ENCODE measurements at places on chromosomes 1 and 21.

DNA sequence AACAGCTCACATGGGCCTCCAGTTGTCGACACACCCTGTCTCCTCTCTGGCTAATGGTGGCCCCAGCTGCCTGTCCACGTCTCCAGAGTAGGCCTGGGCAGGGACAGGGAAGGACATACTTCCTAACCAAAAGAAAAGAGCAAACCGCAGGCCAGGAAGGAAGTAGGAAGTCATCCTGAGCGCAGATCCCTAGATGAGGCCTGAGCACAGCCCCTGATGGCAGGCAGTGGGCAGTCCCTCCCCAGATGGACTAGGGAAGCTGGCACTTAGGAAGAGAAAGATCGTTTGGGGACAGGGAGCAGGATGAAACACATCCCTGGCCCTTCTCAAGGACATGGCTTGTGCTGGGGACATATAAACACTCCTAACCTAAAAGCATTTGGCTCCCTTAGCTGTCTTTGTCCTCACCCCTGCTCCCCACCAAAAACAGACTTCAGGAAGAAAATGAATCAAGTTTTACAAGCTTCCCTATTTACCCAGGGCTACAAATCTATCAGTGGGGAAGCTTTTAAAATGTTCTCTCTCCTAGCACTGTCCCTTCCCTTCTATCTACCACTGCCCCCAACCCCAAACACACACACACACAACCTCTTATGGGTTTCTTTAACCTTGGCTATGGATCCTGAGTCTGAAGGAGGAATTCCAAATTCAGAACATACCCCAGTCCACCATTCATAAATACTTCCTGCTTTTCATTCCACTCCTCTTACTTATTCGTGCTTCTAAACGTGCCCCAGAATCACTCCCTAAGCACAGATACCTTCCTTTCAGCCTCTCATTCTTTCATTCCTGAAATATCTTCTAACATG lies 21.1 kb downstream of the SSBP3 start:
- DNase-seq, result no peak

DNA sequence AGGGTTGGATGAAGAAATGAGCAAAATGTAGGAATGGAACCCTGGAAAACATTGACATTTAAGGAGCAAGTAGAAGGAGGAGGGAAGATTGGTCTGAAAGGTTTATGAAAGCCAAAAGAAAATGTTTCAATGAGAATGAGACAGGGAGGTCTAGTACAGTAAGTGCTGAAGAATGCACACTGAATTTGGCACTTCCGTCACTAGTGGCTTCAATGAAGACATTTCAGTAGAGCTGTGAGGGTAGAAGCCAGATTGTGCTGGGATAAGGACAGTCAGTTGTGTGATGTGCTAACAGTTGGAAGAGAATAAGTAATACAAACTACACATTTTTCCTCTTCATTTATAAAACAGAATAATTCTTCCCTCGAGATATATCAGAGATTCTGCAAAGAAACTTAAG lies 17.1 kb downstream of the THEM4 start:
- DNase-seq, result no peak

- DNase-seq, result peak; percentile 21
Measured at GRCh38 chr1:26799479-26800142, 11.9 kb downstream of the PIGV start.

DNA sequence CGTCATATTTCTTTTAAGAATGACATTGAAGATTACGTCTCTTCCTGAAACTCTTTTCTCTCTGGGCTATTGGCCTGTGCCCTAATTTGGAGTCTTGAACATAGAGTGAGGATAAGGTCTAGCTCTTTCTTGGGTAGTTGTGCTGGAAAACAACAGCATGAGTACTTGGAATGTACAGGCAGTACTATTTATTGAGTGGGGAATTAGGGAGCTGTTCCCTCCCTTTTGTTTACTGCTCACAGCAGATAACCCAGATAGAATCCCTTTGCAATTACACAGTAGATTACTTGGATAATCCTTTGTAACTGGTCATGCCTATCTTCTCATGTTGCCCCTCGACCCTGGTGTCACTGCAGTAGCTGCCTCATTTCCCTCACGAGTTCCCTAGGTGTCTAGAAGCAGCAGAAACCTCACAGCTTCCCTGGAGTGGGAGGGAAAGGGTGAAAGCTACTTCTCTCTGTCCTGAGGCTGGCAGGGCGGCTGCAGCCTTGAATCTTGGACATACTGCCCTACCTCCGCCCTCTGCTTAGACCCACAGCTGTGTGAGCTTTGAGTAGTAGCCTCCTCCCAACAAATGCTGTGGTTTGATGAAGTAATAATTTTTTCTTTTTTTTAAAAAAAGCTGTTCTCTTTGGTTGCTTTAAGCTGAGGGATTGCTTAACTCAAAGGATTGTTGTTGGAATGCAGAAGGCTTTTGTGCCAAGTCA lies 70.6 kb downstream of the FGGY start:
- DNase-seq, result peak; percentile 20

DNA sequence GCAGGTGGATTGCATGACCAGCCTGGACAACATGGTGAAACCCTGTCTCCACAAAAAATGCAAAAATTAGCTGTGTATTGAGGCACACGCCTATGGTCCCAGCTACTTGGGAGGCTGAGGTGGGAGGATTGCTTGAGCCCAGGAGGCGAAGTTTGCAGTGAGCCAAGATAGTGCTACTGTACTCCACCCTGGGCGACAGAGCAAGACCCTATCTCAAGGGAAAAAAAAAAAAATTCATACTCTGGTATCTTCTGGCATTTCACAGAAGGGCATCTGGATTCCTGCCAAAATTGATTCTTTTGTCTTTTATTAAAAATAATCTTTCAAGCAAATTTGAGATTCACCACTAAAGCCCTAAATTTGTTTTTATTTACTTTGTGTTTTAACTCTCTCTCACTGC lies 19.2 kb downstream of the CLIC4 start:
- DNase-seq, result no peak

GRCh38 chr1:228902781-228903433 lies 167.6 kb downstream of the RHOU start:
- DNase-seq, result peak; percentile 98

DNA sequence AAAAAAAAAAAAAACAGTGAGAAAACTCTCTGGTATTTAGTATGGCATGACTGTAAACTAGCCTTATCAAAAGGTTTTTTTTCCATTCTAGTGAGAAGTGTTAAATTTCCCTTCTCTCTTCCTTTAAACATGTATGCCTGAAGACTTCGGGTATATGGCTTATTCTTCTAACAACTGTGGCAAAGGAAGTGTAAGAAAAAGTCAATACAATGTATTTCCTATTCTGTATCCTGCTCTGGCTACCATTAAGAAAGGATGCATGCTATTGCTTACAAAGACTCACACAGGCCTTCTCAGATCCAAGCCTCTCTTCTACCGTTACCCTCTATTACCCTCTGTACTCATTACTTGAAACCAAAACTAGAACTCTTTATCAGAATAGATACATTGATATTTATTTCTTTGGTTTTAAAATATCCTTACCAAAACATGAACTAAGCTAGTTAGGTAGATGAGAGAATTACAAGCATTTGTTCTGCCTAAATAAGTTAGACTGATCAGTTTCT lies 8.4 kb downstream of the CEPT1 start:
- no peak for DNase-seq

- DNase-seq, result no peak
Measured at GRCh38 chr1:202725526-202725925, 15.3 kb upstream of the SYT2 start.

DNA sequence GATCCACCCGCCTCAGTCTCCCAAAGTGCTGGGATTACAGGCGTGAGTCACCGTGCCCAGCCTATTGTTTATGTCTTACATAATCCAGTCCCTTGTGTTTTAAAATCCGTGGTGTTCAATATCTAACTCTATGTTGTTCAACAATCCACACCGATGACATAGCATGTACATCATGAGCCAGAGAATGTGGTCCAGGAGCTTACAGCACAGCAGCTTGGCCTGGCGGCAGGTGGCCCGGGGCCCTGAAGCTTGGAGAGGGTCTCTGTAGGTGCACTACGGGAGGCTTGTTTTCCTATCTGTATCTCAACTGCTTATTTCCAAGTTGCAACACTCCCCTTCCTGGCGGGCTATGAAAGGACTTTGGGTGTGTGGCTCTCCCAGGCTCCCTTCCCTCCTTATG lies 138.4 kb downstream of the ADSS2 start:
- DNase-seq, result no peak

- DNase-seq, result no peak
Measured at GRCh38 chr1:175822580-175822979, 79.2 kb upstream of the TNR start.

DNA sequence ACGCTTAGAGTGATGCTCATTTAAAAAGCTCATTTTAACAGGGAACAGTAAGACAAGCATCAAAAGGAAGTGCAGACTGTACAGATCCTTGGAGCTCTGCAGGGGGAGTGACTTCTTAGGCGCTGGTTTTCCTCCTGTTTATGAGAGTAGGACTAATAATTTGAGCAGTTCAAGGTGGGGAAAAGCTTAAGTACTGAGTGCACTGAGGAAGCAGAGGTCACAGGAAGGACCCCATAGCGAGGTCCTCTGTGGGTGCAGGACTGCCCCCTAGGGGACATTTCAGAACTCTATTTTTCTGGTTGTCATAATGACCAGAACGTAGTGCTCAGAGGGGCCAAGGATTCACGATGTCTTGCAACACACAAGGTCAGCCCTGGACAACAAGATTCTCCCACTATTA lies 112.1 kb downstream of the HLCS start:
- DNase-seq, result no peak

GRCh38 chr21:35428937-35429336 lies 379.8 kb upstream of the RUNX1 start:
- no peak for DNase-seq

- DNase-seq, result no peak
Measured at GRCh38 chr1:10149231-10149630, 61.1 kb upstream of the KIF1B start.

DNA sequence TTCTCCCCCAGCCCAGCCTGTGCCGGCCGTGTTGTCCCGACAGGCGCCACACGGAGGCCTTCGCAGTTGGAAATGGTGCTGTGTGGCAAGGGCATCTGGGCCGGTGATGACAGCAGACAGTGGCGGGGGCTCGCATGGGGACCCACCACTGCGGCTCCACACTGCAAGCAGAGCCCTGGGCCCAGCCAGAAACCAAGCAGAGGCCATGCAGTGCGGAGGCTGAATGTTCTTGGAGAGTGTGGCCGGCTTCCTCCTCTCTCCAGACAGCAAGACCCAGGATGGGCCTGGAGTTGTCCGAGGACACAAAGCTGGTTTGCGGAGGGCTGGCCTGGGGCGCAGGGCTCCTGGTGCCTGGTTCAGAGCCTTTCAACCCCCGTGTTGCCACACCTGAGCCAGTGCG lies 104.6 kb downstream of the SIK1 start:
- DNase-seq, result no peak

DNA sequence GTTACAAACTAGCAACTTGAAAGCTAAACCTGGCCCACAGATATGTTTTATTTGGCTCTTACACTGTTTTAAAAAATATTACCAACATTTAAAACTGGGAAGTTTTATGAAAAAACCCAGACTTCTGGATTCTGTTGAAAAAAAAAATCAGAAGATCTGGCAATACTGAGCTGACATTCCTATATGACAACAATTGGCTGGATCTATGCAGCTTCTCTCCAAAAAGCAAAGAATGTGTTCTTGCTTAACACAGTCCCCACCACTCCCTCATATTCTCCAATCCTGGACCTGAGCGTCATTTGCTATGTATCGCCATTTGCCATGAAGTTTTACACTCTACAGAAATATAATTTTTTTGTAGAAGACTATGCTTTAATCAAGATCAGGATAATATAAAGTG lies 859.6 kb downstream of the LTN1 start:
- no peak for DNase-seq

DNA sequence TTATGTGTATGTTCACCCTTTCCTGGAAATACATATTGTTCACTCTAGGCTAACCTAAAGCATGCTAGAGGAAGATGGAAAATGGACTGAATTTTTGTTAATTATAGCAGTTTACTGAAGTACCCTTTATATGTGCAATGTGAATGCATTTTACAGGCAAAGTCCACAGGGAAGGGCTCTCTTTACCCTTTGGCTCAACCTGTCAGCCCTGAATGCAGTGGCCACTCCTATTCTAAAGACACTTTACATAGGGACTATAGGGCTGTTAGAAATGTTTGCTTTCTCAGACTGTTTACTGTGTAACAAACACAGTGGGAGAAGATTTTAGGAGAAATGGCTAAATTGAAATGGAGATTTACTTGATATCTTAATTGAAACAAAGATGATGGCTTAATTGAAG lies 78.5 kb downstream of the BRINP2 start:
- DNase-seq, result no peak

DNA sequence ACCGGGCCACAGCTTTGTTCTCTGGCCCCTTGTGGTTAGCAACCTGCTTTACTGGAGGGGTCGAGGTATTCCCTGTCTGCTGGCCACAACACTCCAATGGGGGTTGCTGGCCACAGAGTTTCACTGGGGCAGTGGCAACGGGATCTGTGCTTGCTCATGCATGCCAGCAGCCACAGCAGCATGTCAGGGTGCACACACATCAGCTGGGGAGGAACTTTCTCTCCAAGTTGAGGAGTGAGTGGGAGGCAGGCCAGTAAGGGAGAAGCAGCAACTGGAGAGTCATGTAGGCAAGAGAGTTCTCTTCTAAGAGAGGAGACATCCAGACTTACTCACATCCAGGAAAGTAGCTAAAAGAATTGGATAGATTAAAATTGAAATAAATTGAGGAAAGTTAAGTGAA lies 38.0 kb downstream of the SAMD13 start:
- DNase-seq, result no peak

GRCh38 chr1:41861535-41862383 lies 57.0 kb downstream of the HIVEP3 start:
- DNase-seq, result no peak

DNA sequence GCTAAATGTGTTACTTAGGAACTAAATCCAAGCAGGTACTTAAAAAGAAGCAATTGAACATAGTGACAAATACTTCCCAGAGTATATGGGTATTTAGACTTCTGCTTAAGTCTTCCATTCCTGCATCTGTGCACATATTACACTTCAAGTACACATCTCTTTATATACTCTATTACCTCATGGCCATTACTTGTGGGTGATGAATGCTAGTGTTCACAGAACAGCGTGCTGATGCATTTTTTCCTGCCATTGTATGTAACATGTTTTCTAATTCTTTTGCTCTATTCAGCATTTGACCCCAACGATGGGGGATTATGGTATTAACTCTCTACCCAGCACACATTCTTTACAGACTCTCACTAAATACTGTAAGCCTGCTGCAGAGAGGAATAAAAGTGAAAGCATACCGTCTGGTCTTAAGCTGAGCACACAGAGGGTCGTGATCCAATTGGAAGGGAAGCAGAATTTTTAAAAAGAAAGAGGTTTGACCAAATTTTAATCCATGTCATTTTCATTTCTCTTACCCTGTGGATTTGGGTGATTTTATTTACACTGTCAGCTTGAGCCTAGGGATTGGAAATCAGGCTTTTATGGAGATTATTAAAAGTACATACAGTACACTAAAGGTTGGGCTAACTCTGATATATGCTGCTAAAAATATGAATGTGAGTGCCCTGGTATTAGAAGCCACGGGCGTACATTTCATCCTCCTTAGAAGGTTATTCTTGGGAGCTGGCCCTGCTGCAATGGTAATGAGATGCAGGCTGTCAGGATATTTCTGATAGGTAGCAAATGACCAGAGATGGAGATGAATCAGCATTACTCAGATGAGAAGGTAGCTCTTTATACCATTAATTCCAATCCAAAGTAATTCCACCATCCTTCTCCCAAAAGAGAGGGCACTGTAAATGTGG lies 95.5 kb upstream of the PROX1 start:
- DNase-seq, result no peak

- DNase-seq, result no peak
Measured at GRCh38 chr1:47682786-47683350, 245.0 kb downstream of the FOXD2 start.

Measured in GOT3 (cell line).